NCI-H2081 (cell line): ENCODE measurements at places on chromosomes 5 and 9.

DNA sequence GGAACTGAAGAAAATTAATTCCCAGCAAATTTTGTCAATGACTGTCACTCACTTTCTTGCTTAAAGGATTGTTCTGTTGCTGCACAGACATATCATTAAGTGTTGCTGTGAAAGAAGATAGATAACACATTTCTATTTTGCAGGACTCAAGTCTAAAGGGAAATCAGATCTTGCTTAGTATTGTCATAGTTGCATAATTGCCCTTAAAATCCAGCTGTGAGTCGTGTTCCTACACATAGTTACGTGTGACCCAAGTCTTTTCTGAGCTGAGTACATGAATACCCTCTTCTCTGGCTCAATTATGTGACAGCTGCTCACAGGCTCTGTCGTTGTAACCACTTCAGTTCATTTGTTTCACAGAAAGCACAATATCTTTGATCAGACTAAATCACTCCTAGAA, 390.8 kb downstream of the DTWD2 start:
- DNase-seq, result no peak

GRCh38 chr5:21145376-21145775, 1157.4 kb upstream of the CDH18 start:
- DNase-seq, result no peak

- no peak for DNase-seq
Measured at GRCh38 chr5:178670351-178670885, 43.6 kb upstream of the CLK4 start.

GRCh38 chr5:136033848-136034247, 5.1 kb downstream of the TGFBI start:
- DNase-seq, result no peak

GRCh38 chr9:79632705-79633104, 60.9 kb downstream of the TLE4 start:
- DNase-seq, result no peak

- DNase-seq, result no peak
Measured at GRCh38 chr9:117121316-117121715, 293.5 kb downstream of the ASTN2 start.

GRCh38 chr9:10843151-10843550, 230.3 kb upstream of the PTPRD start:
- no peak for DNase-seq

DNA sequence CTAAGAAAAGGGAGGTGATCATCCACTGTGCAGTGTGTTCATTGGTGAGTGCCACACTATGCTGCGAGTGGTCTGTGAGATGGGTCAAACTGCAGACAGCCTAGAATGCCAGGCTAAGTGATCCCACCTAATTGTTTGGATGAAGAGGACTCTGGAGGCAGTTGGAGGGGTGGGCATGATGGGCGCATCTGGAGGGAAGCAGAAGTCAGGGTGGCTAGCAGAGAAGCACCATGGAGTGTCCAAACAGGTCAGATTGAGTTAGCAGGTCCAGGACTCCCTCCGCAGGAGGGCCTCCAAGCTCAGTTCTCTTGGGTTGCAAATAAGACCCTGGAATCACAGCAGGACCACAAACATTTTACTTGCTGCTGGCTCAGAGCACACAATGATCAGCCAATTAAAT, 19.9 kb upstream of the ANGPTL2 start:
- DNase-seq, result no peak

- DNase-seq, result no peak
Measured at GRCh38 chr5:107369622-107370021, 301.1 kb downstream of the EFNA5 start.
